ENCODE measurements at places on chromosomes 3 and 15. TPM values are rescaled to one million over a fixed set of nuclear protein-coding genes. Genes with fewer than 3 reads are reported as not detected.
A peak's percentile ranks its signal among the peaks of the same experiment; 100 is the strongest.

Gene FBXW12
- polyA plus RNA-seq = not detected

Gene TRH
- polyA plus RNA-seq = 0.41 TPM

Gene SHC4
- 2.6 TPM for polyA plus RNA-seq

Gene GUCA1C
- polyA plus RNA-seq = not detected

Gene BSN
- 1.1 TPM for polyA plus RNA-seq

Gene CYP1A2
- polyA plus RNA-seq = 0.16 TPM

Gene HTR3C
- polyA plus RNA-seq = not detected

DNA sequence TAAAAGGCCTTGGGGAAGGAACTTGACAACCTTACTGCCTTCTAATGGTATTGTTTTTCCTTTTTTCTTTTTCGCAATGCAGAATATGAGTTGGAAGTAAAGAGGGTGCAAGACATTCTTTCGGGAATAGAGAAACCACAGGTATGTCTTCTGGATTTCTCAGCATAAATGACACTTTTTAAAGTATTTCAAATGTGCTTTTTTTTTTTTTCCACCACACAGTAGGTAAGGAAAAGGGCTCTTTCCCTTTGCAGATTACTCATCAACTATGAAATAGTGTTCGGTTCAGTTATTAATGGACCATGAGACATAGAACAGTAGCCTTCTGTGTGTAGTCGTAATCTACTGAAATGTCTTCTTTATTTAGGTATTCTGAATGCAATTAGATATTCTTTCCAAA, 162.4 kb downstream of the GHSR start:
- DNase-seq = no peak

DNA sequence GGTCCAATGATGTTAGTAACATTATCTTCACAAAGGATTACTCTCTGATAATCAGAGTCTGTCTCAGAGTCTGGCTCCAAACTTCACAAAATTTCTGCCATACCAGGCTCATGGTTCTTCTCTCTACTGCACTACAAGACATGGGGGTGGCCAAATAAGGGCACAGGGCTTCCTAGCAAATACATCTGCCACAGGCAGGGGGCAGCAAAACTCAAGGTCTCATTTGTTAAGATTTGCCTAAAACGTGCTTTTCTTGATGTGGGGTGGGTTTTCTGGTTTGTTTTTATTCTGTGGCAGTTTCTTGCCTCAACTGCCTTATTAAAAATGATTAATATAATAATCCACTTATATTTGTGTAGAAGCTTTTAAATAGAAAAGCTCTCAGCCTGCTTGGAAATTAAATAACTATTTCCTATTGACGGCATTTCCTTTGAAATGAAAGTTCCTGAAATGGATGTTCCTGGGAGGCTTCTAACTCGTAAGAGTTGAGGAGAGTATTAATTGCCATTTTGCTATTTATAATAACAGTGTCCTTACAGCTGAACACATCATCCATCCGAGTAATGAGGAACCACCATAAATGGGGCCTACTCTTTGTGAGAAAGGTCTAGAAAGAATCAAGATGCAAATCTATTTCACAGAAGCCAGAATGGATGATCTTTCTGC, 53.8 kb downstream of the SST start:
- DNase-seq = peak; percentile 4

GRCh38 chr15:72472992-72473610, 1.0 kb upstream of the ARIH1 start:
- DNase-seq = peak; percentile 72

GRCh38 chr3:51999846-52000245, 4.2 kb upstream of the RPL29 start:
- DNase-seq = no peak

DNA sequence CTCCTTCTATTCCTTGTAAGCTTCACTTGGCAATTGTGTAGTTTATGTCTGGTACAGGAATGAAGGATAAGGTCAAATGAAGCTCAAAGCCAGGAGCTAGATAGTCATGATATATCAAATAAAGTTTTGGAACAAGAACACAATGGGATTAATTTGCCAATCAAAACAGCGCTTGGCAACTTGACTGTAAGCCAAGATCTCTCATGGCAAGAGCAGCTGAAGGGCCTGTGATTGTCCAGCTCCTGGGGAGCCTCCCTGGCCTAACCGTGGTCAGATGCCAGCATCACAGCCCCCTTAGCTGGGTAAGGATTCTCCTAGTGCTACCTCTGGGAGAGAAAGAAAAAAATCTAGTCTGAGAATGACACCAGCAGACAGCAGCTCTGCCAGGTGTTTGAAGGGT, 97.2 kb downstream of the LIPC start:
- DNase-seq = no peak

DNA sequence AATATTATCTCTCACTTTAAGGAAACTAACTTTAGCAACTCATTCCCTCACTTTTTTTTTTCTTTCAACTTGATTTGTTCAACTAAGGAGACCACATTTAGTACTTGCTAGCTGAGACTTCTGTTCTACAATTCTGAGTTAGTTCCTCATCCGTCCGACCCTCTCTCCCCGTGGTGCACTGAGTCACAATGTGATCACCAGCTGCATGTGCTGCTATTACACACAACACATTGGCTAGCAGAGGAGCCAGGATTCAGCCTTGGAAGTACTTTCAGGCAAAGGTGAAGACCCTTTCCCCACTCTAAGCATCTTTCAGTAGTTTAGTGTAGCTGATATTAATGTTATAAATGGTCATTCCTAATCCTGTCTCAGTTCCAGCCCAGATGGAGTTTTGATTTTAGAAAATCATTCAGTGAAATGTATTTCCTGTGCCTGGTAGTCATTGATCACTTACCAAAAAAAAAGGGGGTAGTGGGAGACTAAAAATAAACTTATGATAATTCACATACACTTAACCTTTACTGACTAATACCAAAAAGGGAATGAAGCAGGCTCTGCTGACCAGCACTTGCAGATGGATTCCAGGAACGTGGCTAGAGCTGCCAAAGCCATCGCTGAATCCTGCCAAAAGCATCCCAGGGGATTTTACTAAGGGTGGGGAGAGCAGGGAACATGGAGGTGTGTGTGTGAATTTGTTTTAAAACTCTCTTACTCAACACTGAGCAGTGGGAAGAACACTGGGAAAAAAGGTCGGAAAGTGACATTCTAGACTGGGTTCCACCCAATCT, 424.8 kb downstream of the LPP start:
- peak; percentile 87 for DNase-seq

GRCh38 chr15:33912326-33912725, 56.0 kb upstream of the CHRM5 start:
- no peak for DNase-seq

DNA sequence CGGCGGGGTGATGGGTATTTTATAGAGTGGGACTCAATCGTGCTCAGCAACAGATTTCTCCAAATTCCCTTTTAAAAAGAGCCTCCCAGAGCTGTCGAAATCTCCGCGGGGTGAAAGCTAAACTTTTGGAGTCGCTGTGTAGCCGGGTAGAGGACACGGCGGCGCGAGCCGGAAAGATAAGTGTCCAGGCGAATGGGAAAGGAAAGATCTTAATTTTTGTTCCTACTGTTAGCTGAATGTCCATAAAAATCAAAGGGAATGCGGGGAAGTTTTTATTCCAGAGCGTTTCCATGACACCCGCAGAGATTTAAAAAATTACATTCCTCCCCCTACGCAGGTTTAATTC, 9.1 kb downstream of the EOMES start:
- DNase-seq = no peak

GRCh38 chr3:116848248-116848829, 138.8 kb downstream of the TUSC7 start:
- DNase-seq = no peak

GRCh38 chr3:106172101-106172500, 303.3 kb upstream of the CBLB start:
- no peak for DNase-seq

DNA sequence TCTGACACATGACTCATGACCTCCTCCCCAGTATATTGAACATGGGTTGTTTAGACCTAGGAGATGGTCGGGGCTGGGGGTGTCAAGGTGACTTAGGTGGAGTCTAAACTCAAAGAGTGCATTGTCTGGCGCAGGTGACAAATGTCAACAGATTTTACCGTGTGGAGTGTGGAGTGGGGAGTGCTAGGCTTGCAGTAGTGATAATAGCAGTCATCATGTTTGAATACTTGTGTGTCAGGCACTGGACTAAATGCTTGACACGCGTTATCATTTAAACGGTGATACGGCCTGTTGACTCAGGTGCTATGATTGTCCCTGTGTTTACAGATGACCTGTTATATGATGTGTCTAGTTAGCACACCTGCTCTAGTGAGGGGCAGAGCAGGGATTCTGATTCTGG, 30.8 kb downstream of the MUC20 start:
- no peak for DNase-seq

DNA sequence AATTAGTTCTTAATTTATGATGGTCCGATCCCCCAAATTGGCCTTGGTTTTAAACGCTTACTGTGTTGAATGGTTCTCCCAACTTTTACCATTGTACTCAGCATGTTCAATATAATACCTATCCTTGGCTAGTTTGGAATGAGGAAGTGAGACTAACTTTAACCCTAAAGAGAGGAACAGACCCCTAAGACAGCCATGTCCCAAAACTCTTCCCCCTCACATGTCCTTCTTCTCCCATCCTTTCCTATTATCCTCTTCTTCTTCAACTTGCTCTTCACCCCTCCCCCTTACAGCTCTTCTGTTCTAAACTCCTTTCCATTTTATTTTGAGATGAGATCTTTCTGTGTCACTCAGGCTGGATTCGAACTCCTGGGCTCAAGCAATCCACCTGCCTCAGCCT, 116.5 kb downstream of the RBMS3 start:
- DNase-seq = no peak

GRCh38 chr3:182603501-182603900, 189.8 kb upstream of the ATP11B start:
- DNase-seq = no peak

Measured in muscle of back (tissue), 13 donors.